ENCODE measurements at places on chromosomes 13 and 19.

DNA sequence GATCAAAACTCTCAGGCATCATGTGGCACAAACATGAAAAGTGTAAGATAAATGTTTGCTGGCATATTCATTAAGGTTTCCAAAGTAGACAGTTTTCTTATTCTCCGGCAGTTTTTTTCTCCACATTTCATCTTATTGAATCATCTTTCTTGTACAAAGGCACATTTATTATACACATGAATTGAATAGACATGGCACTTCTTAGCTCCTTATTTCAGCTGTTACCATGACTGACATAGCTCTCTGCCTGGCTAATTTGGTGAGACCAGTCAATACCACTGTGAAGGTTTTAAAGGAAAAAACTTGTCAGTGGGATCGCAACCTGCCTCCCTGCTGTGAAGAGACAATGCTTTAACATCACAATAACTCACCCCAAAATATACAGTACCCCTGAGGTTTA, 285.0 kb upstream of the PCDH20 start:
- DNase-seq = no peak

- no peak for DNase-seq
Observed at GRCh38 chr13:48808683-48809082, 155.0 kb downstream of the CYSLTR2 start.

DNA sequence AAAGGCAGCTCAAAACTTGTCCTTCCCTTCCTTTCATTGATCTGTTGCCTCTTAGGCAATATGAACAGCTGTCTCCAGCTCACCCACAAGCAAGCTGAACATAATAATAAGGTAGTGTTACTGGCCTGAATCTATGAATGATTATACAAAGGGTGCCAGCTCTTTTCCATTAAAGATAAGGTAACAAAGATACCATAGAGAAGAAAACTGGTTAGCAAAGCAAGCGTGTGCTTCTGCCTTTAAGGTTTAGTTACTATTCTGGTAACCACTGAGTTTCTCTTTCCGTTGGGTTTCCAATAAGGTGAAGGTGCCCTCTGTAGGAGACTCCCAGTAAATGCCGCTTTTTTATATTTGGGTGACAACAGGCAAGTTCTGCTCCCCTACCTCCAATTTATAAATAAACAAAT, 12.1 kb upstream of the DACH1 start:
- DNase-seq = no peak

DNA sequence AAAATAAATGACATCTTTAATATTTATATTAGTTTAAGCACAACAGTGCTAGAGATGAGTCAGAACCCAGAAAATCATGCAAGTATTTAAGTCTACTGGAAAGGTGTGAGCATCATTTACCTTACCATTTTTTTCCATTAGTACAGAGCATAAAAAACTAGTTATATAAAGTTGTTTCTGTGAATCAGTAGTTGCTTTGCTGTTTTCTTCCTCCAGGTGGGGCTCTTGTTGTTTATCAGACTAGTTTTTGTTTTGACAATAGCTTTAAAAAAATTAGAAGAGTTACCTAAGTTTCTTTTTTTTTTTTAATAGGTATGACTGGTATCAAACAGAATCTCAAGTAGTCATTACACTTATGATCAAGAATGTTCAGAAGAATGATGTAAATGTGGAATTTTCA, 12.7 kb downstream of the SUGT1 start:
- no peak for DNase-seq

DNA sequence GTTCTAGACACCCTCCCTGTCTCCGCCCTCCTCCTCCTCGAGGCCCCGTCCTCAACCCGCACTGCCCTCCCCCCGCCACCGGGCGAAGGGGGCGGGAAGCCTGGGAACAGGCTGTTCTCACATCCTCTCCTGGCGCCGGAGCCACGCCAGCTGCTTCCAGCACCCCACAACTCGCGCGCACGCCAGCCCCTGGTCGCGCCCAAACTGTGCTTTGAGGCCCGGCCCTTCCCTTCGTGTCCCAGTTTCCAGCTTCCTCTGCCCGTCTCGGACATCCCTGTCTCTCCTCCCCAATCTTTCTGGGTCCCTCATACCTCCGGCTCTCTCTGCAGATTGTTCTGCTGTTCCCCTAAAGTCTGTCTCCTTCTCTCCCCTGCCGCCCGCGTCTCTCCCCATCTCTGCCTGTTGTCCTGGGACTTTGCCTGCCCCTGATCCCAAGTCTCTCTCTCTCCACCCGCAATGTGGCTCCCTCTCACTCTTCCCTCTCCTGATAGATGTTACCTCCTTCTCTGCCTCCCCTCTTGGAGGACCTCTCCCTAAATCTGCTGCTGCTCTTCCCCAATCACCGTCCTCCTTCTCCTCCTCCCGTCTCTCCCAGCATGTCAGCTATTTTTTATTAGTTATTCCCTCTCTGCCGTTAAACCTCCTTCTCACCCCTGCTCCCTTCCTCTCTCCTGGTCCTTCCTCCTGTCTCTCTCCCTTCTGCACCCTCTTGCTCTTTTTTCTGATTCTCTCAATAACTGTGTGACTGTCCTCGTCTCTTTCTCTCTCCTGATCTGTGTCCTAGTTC, 14.2 kb downstream of the DPF1 start:
- no peak for DNase-seq

DNA sequence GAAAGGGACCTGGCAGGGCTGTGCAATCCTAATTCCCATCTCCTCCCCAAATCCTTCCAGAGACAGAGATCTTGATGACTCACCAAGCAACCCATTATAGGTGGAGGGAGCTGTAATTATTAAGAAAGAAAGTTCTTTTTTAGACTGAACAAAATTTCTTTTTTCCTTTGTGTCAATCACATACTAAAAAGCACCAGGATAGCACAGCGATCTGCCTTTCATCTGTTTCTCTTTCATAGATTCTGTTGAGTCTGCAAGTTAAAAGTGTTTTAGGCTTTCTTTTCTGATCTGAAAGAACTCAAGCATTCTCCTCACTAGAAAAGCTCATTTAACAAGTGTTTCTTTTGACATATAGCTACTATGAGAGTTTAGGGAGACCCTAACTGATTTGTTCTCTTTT, 222.8 kb downstream of the DCT start:
- no peak for DNase-seq

- no peak for DNase-seq
Observed at GRCh38 chr19:29695765-29696564, 19.1 kb downstream of the C19orf12 start.

GRCh38 chr19:10611907-10612306, 13.4 kb upstream of the SLC44A2 start:
- no peak for DNase-seq

DNA sequence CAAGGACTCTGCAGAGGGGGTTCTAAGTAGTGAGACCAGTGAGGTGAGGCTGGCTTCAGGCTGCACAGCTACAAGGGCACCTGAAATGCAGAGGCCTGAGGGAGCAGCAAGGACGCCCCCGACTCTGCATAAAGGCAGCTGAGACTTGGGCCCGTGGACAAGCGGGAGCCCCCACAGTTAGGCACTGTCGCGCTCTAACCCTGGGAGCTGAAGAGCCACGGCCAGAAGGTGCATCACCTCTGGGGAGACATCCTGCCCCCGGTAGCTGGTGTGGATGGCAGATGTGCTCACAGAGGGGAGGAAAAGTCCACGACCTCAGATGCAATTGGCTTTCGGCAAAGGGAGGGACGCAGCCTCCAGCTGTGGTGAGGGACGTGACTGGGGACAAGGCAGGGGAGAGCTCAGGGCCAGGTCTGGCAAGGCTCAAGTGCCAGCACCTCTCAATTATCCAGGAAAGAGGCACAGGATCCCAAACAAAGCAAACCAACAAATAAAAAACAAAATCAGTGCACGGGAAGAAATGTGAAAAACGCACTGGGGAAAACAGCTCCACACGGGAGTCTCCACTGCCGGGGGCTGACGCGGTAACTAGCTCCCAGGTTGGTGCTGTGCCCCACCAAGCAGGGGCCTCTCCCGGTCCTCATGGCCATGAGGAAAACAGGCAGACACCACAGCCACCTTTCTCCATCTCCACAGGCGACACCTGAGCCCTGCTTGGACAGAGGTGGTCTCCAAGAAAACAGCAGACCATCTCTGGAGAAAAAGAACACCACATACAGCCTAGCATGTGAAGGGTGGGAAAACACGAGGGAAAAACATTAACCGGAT, 23.0 kb upstream of the PLPP2 start:
- DNase-seq = no peak

- DNase-seq = peak; percentile 56
Observed at GRCh38 chr19:48390188-48391099, 907 bp downstream of the KDELR1 start.

DNA sequence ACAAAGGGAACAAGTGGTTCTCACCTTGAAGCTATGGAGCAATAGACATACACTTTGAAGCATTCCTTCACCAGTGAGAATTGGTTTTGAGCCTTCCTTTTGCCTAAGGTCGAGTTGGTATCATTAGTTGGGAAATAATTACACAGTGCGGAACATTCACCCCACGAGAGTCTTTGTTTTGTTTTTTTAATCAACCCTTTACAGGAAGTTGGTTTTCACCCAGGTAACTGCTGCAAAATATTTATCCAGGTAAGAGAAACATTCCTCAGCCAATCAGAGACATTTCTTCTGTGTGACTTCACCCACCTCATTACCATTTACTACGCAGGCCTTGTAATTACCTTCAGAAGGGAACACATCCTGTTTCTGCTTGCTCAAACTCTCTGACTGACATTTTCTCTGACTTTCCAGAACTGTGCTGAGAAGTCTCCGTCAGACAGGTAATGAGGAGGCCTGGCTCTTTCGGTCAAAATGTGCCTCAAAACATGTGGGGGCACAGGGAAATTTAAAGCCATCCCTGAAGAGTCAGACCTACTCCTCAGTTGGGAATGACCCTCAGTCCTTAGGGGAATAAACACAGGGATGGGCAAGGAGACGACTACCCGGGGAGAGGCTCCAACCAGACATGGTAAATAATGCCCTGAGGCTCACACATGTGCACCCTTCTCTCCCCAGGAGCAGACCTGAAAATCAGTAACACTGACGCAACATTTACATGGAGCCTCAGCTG, 22.7 kb upstream of the SERP2 start:
- DNase-seq = no peak

GRCh38 chr13:21670006-21670882, 629 bp upstream of the FGF9 start:
- DNase-seq = peak; percentile 61

DNA sequence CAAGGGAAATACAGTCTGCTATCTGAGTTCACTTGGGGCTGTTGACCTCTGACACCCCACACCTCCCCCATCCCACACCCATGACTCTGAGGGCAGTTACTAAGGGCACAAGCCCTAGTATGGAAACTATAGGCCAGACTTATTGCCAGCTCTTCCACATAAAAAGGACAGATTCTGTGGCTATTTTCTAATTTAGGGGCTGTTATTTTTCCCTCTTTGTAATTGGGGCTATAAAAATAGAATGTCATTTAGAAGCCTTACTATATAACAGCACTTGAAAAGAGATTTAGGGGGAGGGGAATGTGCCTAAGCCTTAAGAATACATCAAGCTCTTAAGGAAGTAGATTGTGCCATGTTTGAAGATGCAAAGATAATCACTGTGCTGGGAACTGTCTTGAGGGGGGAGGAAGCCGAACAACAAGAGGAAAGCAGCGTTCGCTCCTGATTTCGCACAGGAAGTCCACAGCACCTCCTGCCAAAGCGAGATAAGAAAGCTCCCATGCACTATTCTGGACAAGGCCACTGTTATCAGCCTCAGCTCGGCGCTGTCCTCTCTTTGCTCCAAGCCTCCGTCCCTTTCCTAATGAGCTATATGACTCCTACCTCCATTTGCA, 86.6 kb downstream of the FLT1 start:
- DNase-seq = no peak

GRCh38 chr13:81319351-81319750, 978.4 kb upstream of the SPRY2 start:
- no peak for DNase-seq

- DNase-seq = no peak
Observed at GRCh38 chr19:16541526-16542044, 652 bp downstream of the CHERP start.
